ENCODE measurements at places on chromosomes 11 and 22.

GRCh38 chr22:41919357-41920224 lies 4.7 kb upstream of the SHISA8 start:
- no peak for DNase-seq

GRCh38 chr11:61611309-61611708 lies 30.4 kb upstream of the SYT7 start:
- no peak for DNase-seq

DNA sequence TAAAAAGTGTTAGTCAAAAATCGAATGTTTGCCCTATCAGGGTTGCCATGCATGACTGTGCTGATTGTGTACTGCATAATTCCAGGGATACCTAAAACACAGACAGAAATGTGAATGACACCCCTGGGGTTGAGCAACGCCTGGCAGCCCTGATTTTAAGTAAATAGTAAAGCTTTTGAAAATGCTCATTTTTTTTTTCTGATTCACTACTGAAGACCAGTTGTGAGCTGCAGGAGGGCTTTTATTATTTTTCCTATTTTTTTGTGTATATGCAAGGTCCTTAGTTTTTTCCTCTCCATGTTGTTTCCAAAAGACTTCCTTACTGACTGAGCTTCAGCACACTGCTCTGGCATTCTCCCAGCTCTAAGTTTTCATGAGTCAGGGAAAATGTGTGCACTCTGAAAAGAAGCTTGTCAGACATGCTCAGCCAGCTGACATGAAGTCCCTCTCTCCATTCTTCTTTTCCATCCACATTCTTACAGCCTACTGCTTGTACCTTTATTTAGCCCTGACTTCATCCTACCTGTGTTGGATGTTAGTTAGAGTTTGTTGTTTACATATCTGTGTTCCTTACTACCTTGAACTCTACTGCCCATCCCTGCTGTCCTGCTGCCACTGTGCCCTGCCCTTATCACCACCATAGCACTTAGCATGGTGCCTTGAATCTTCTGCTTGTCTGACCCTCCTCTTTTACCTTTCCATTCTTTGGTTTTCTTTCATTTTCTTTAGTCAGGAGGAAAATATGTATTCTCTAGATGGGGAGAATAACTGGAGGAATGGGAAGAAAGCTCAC lies 79.5 kb downstream of the HORMAD2 start:
- no peak for DNase-seq

- no peak for DNase-seq
Measured at GRCh38 chr11:79578116-79578515, 137.3 kb upstream of the TENM4 start.

GRCh38 chr11:69353696-69354544 lies 60.0 kb downstream of the MYEOV start:
- no peak for DNase-seq

- DNase-seq: no peak
Measured at GRCh38 chr11:131498631-131499160, 128.3 kb downstream of the NTM start.

DNA sequence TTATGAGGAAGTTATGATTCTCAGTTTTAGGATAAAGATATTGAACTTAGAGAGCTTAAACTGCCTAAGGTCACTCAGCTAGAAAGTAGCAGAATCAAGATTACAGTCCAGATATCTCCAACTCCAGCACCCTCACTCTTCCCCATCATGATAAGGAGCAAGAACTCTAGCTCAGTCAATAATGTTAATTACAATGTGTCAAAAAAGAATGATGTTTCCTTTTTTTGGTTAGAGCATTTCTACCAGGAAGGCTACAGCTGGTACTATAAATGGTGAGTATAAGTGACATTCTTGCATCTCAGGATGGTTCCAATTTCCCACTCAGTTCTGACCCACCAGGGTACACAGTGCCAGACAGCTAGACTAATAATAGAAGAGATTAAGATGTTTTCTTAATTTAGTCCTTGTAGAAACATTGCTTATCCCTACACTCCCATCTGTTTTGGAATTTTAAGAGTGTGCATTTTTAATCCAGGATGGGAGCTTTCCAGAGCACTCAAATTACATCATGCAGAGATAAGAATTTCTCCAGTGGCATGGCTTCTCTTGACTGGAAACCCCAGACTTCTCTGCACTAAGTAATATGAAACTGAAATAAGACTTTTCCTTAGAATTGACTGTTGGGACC lies 21.6 kb upstream of the BBOX1 start:
- DNase-seq: no peak

DNA sequence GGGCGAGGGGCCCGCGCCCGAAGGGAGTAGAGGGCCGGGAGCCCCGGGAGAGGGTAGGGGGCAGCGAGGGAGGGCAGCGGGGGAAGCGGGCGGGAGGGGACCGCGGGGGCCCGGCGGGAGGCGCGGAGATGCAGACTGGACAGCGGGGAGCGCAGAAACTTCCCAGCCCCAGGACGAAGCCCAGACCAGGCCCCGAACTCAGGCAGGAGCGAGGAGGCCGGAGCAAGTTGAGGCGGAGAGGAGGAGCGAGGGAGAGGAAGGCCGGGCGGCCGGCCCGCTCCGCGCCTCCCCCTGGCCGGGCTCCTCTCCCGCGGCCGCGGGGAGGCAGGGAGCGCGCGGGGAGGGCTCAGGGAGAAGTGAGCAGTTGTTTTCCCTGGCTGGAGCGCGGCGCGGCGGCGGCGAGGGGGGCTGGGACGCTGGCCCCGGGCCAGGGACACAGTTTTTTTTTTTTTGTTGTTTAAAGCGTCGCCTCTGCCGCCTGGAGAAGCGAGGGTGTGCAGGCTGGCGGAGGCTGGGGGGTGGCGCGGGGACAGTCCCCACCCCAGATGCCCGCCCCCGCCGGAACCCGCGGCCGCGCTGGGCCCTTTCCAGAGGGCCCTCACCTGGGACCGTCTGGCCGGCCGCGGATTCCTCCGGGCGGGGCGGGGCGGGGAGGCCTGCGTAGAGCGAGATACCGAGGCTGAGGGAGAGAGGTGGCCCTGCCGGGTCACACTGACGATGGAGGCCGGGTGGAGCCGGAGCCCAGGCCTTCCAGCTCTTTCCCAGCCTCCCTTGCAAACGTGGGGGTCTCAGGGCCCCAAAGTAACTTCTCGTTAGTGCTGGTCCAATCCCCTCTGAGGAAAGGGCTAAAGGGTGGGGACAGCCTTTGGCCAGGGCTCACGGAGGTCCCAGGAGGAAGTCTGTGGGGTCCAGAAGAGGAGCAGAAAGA lies at the start of gene LTBP3:
LTBP3 (minus strand) TSS at position 358 of the 928 bp plus-strand sequence. CDS start 400 bp downstream, outside the sequence.
- DNase-seq: peak; percentile 67

Data from NCI-H510A (cell line).